ENCODE measurements at places on chromosomes 7 and 10. TPM values are rescaled to one million over a fixed set of nuclear protein-coding genes. Genes with fewer than 3 reads are reported as not detected.

The FRA10AC1 gene
- polyA plus RNA-seq = 7.5 TPM

The RAB19 gene
- polyA plus RNA-seq = 2.3 TPM

The NUPR2 gene
- polyA plus RNA-seq = 1.0 TPM

The CPXM2 gene
- polyA plus RNA-seq = not detected

The LRIT1 gene
- polyA plus RNA-seq = not detected

The CYP3A4 gene
- not detected for polyA plus RNA-seq
